ENCODE measurements at places on chromosomes 1 and 21.

- DNase-seq, result no peak
Observed at GRCh38 chr1:201241736-201242135, 41.6 kb upstream of the PKP1 start.

DNA sequence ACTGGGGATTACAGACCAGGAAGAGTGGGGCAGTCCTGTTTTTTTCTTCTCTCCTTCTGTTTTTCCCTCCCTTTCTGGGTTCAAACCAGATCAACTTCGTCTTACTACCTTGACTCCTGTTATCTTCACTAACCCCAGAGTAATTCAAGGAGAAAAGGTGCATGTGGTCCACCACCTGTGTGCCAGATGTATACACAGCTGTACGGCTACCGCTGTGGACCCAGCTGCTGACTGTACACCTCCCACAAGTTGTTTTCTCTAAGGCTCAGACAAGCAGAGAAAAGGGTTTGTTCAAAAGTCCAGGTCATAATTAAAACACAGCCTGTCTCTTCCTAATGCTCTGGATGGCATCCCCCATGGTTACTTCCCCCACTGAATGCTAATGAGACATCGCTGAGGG is 102.1 kb downstream of the LMX1A start:
- no peak for DNase-seq

DNA sequence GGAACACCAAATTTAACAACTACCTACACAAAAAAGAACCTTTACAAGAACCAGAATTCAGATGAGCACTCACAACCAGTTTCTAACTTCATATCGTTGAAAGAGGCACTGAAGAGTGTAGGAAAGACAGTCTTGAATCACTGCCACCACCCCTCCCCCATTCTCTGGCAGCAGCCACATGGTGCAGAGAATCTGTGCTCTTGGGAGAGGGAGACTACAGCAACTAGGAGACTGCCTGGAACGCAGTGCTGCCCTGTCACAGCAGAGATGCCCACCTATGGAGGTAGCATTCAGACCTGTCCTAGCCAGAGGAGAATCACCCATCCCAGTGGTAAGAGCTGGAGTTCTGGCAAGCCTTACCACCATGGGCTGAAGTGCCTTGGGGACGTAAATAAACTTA is 7.3 kb downstream of the CCN1 start:
- no peak for DNase-seq

DNA sequence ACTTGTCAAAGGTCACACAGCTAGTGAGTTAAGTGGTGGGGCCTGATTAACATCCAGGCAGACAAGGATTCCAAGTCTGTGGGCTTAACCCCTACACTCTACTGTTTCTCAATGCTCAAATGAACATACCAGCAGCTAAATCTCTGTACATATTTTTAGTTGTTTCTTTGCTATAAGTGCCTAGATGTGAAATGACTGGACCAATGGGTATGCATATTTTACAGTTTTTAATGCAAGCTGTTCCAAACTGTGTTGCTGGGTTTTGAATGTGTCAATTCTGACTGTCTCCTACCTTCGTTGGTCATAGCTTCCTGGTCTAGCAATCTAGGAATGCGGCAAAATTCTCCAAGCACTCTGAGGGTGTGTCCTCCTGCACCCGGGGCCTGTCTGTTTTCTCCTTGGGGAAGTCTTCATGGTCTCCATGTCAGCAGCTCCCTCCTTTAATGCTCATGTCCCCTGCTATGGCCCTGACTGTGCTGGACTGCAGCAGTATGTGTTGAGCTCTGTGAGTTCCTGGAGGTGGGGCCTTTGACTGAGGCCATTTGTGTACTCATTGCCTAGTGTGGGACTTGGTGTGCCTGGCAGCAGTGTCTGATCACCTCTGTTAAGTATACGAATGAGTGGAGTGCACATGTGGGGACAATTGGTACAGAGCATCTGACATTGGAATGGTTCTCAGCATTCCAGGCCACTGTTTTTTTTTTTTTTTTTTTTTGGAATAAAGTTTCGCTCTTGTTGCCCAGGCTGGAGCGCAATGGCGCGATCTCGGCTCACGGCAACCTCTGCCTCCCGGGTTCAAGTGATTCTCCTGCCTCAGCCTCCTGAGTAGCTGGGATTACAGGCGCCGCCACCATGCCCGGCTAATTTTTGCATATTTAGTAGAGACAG is 72.9 kb upstream of the SLC2A1 start:
- no peak for DNase-seq

- DNase-seq, result no peak
Observed at GRCh38 chr1:172482044-172482443, 38.2 kb upstream of the PIGC start.

DNA sequence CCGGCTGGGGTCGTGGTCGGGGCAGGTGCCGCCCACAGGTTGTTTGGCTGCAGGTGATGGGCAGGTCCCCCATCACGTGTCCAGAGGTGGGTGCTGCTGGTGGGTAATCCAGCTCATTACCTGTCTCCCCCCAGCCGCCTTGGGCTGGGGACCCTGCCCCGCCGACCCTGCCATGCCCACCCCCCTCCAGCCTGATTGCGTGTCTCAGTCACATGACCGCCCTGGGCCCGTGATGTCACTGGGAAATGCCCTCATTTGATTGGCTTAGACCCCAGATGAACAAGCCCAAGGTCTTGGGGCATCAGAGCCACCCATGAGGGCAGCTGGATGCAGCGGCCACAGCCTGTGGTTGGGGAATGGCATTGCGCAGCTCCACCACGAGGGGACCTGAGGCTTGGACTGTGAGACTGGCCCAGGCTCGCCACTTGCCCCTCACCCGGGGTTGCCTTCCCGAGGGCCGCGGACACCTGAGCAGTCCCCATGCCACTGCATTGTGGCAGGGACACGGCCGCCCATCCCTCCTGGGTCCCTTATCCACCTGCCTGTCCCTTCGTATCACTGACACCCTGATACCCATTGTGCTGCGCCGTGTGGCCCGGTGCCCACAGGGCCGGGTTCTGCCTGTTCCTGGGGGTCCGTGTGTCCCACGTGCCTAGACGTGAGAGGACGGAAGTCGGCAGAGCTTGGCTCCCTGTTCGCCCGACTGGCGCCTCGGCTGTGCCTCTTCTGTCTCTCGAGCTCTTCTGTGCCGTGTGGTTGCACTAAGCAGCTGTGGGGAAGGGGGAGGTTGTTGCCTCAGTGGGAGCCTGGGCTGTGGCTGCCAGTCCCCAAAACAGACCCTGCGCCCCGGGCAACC is 68.0 kb downstream of the FAAP20 start:
- no peak for DNase-seq

GRCh38 chr1:42940851-42941639 is 17.6 kb downstream of the SLC2A1 start:
- no peak for DNase-seq

DNA sequence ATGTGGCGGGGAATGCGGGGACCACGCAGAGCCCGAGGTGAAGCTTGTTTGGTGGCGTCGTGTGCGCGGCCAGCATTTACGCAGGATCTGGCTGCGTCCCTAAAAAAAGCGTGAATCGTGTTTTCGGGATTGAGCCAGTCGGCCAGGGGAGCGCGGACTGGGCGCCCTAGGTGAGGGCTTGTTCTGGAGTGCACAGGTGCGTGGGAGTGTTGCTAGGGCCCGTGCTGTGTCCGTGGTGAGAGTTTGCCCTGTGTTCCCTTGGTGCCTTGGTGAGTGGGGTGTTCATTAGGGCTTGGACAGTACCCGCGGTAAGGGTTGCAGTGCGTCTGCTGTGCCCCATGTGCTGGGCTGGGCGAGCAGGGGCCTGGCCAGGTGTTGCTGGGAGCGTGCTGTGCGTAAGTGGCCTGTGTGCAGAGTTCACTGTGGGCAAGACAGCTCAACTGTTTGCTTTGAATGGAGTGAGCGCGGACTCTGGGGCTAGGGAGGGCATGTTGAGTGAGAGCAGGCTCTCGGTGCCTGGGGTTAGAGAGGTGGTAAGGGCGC is 673 bp downstream of the CD46 start:
- DNase-seq, result no peak

- DNase-seq, result no peak
Observed at GRCh38 chr1:101924700-101925099, 72.0 kb downstream of the OLFM3 start.

DNA sequence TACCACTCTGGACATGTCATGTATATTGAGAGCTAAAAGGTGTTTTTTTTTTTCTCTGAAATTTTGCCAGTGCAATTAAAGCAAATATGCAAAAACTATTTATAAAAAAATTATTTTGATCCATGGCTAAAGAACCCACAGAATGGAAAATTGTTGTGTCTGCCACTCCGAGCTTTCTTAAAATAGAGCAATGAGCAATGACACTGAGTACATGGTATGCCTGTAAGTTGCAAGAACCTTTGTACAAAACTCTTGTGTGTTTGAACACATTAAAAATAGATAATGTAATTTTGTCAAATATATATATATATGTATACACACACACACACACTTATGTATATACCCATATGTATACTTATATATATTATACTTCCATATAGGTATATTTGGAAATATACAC is 1530.9 kb upstream of the B3GALT2 start:
- no peak for DNase-seq

DNA sequence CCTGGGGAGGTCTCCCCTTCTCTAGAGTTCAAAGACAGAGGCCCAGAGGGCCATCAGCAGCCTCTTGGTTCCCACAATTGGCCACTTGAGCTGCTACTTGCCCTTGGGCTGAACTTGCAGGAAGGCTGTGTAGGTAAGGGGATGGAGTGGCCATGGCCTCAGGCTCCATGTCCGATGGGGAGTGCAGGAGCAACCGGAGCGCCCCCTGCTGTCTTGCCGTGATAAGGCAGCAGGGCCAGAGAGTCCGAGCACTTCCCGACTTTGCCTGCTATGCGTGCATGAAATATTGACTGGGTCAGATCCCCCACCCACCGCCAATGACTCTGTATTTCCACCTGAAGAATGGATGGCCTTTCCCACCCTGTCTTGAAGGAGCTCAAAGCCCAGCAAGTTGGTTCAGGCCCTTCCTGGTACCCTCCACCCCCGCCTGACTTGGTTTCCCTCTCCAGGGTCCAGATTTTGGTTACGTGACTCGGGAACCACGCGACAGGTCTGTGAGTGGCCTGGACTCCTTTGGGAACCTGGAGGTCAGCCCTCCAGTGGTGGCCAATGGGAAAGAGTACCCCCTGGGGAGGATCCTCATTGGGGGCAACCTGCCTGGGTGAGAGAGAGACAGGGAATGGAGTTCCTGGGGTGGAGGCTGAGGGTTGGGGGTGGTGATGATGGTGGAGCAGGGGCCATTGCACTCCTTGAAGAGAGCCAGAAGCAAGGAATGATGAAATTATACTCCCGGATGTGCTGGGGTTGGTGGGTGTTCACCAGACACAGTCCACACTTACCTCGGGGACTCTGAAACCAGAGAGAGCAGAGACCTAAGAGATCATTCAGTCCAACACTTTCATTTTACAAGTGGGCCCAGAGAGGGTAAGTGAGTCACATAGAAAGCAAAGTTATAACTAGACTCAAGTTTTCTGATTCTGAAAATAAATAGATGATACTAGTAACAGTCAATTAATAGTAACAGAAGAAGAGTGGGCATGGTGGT is 25.6 kb downstream of the PADI3 start:
- DNase-seq, result no peak

- no peak for DNase-seq
Observed at GRCh38 chr21:35905096-35905962, 155.0 kb downstream of the SETD4 start.
